Osteoblast (primary cell): ENCODE measurements at places on chromosomes 4 and X.
A peak's percentile ranks its signal among the peaks of the same experiment; 100 is the strongest.

DNA sequence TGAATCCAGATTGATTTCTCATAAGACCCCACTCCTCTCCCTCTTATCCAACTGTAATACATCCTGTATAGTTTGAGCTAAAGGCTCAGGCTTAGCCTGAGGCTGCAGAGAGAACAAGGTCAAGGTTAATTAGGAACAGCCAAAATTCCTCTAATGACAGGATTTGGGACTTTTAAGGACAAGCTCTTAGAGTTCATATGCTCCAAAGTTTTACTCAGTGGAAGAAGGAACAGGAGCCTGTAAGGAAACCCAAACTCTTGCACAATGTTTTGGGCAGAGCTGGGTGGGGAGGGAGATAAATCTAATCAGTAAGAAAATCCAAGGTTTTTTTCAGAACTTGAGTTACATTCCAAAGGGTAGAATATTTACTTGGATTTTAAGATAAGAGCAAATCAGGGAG is 238.8 kb downstream of the QDPR start:
- DNase-seq: no peak

GRCh38 chr4:160523231-160523630 is 1420.4 kb downstream of the RAPGEF2 start:
- no peak for DNase-seq

DNA sequence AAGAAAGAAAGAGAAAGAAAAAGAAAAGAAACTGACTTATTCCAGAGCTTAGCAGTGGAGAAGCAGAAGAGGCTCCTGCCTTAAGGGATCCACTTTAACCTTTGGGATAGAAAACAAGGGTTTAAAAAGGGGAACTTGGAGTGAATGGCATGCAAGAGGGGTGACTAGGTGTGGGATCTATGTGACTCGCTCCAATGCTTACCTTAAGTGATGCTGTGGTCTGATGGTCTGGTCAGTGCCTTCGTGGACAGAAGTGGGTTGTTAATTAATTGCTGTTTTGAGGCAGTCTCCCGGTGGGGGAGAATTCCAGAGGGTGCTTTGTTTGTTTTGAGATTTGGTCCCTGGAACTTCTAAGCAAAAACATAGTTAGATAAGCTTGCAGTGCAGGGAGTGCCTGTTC is 21.1 kb upstream of the RHOXF1 start:
- DNase-seq: no peak

DNA sequence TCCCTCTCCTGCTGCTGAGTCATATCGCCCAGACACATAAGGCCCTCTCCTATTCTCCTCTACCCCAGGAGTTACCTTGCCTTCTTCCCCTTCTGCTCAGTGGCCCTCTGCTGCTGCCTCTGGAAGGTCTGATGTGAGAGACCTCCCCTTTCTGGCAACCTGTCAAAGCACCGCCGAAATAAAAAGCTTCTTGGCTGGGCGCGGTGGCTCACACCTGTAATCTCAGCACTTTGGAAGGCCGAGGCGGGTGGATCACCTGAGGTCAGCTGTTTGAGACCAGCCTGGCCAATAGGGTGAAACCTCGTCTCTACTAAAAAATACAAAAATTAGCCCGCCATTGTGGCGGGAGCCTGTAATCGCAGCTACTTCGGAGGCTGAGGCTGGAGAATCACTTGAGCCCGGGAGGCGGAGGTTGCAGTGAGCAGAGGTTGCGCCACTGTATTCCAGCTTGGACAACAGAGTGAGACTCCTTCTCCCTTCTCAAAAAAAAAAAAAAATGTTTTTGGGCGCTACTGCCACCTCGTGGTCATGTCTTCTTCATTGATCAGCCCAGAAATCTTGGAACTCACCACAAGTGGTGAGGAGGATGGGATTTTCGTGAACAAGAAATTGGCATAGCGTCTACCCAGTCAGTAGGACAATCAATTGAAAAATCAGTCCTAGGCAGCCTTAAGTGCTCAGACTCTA is 8.6 kb upstream of the ZXDA start:
- DNase-seq: no peak

GRCh38 chrX:150767045-150767395 is 73.8 kb downstream of the MTMR1 start:
- no peak for DNase-seq

DNA sequence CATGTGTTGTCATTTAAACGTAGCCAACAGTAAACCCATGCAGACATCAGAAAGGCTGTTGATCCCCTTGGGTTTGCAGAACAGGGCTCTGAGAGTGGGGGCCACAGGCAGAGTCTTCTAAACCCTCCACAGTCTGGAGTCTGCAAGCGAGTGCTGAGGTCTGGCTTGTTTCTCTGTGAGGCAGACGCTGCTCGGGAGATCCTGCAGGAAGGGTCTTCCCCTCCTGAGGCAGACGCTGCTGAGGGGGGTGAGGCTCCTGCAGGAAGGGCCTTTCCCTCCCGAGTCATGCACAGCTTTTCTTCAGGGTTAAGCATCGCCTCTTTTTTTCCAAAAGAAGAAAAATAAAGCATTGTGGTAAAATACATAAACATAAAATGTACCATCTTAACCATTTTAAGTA is 17.1 kb upstream of the PDE6B start:
- no peak for DNase-seq

DNA sequence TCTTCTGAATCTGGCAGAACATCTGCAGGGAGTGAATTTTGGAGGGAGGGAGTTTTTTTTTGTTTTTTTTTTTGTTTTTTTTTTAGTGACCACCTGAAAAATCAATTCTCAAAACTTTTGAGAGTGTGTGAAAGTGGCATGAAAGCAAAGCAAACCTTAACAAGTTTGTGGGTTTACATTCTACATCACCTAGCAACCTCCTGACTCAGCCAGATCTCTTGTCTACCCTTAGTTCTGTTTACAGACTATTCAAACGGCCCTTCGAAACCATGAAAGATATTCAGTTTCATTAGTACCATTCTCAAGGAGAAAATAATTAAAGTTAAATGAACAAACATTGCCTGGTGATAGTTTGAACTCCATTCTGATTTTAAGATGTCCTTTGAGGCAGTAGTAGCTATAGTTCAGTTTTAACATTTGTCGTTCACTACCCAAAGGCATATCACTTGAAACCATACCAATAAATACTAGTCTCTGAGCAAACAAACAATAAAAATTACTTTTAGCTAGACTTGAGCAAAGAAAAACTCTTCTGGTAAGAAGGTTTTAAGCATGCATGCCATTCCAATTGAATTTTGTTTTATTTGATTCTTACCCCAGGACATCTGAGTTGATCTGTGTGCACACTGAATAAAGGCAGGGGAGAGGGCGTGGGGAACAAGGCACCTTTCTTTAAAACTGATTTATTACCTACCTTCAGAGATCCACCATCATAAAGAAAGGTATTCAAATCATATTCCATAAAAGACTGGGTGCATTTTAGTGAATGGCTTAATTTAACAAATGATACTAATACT is 137.7 kb downstream of the ARX start:
- DNase-seq: no peak

- DNase-seq: no peak
These were observed 1073.4 kb downstream of the NLGN4X start for GRCh38 chrX:5155301-5155700.

GRCh38 chrX:69991685-69992084 is 58.1 kb downstream of the AWAT2 start:
- DNase-seq: no peak

- DNase-seq: peak; percentile 13
These were observed 46.5 kb downstream of the CWH43 start for GRCh38 chr4:49032440-49033161.

GRCh38 chrX:68808686-68809357 is 20.0 kb upstream of the EFNB1 start:
- no peak for DNase-seq

GRCh38 chr4:170226288-170226687 is 136.5 kb upstream of the AADAT start:
- no peak for DNase-seq

DNA sequence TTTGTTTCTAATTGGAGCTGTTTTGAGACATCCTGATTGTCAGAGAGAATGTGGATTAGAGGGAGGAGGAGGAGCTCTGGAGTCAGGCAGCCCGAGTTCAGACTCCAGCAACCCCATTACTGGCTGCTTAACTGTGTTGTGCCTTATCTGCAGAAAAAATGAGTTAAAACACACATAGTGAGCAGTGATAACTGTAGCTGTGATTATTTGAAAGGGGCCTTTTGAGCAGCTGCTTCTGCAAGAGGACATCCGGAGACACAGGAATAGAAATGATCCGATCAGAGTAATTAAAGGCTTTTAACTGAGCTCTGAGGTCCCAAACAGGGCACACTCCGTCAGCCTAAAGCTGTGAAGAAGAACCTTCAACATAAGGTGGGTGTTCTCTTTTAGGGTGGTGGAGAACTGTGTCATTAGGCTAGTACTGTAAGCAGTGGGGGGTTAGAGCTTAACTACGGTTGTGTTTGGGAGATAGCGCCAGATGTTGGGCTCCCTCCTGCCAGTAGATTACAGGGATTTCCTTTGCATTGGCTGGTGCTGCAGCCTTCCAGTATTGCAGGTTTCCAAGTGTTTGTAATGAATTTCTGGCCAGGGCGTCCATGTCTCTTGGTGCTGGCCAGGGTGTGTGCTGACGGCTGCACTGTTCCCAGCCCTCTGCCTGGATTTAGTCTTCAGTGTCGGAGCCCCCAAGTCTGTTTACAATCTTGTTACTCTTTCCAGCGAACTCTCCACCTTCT is 24.3 kb downstream of the ADD1 start:
- peak; percentile 80 for DNase-seq

DNA sequence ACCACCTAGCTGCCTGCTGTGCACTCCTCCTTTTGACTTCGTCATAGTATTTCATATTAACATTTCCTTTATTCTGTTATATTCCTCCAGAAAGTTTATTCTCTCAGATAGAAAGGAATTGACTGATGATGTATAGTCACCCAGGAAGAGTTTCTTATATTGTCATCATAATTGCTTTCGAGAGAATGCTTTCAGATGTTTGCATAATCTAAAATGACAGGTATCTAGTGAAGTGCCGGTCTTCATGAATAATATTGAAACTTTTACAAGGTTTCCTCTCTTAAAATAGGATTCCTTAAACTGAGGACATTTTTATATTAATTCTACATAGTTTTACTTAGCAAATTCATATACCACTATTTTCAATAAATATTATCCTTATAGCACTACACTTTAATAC is 10.1 kb downstream of the SEC24D start:
- DNase-seq: no peak

DNA sequence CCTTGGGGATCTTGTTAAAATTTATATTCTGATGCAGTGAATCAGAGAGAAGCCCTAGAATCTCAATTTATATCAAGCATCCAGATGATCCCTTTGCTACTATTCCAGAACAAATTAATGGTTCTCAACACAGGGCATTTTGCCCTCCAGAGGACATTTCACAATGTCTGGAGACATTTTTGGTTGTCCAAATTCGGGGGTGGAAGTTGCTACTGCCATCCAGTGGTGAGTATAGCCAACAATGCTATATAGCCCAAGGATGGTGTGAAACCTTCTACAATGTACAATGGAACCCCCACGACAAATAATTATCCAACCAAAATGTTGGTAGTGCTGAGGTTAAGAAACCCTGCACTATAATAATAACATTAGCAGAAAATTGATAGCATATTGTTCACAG is 2440.0 kb downstream of the PCDH7 start:
- DNase-seq: no peak

GRCh38 chrX:155334486-155335336 is at the start of gene CLIC2:
Gene CLIC2, minus strand, starts transcription at chrX:155334614. Its CDS starts 187 bp downstream, at chrX:155334427.
- DNase-seq: no peak

- no peak for DNase-seq
These were observed 23.1 kb upstream of the GABRG1 start for GRCh38 chr4:46146993-46147392.

GRCh38 chr4:6761649-6762615 is 20.6 kb upstream of the KIAA0232 start:
- peak; percentile 89 for DNase-seq

- DNase-seq: no peak
These were observed 63.8 kb downstream of the PRDM5 start for GRCh38 chr4:120858776-120859175.

DNA sequence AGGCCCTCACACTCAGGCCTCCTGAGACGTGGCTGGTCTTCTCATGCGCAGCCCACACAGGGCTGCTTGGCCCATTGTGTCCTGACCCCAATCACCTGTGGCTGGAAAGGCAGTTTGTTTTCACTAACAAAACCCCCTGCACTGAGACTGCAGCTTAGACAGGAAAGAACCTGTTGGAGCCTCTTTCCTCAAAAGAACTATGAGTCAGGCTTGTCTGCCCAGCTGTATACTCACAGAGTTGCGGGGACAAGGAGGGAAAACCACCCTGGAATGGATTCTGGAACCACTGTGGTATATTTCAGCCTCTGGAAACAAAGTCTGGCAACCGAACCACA is 5.2 kb upstream of the TMEM156 start:
- no peak for DNase-seq

GRCh38 chr4:94726524-94727123 is 31.1 kb upstream of the BMPR1B start:
- DNase-seq: no peak
